ENCODE measurements at places on chromosomes 3 and 15.

GRCh38 chr3:16364323-16364722, 99.3 kb downstream of the OXNAD1 start:
- DNase-seq = no peak

- DNase-seq = no peak
Observed at GRCh38 chr15:41851755-41852370, 13.2 kb downstream of the PLA2G4B start.

DNA sequence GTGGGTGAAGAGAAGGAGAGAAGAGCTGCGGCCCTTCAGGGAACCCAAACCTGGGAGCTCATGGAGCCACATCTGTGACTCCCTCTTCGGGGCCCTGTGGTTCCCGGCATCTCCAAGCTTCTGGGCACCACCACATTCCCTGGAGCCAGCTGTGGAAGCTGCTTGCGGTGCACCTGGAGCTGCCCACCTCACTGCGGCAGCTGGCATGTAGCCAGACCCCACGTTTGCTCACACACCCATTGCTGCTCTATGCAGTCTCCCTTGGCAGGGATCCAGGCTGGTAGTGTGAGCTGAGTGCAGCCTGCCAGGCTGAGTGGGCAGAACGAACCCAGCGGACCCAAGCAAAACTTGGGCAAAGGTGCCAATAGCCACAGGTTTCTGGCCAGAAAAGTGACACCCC, 16.8 kb upstream of the PLA2G4E start:
- DNase-seq = no peak

DNA sequence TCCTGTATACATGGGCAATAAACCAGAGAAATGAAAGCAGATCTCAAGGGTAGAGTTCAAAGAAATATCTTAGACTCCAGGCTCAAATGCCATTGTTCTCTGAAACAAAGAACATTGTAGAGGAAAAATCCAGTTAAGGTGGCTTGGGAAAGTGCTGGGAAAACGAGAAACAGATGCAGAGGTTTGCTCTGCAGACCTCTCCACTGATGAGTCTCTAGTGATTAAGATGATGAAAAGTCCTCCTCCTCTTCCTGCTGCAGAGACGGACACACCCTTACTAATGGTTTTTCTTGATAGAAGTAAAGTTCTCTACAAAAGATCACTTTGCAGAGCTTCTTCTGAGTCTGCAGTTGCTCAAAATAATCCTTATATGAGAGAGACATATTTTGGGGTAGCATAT, 264.7 kb downstream of the GABRG3 start:
- DNase-seq = no peak

DNA sequence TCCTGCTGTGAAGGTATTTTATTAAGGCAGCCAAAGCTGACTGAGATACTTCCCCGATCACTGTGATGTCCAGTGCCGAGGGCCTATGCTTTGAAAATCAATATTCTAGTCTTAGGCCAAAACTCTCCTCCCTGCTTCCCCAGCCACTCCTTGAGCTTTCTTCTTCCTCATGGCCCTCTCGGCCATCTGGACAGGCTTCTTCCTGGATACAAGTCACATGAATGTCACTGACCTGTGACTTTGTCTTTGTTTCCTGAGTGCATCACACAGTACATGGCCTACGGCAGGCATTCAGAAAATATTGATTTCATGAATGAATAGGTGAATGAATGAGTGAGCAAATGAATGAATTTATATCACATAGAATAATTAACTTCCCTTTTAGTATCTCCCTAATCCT, 24.6 kb upstream of the HES1 start:
- no peak for DNase-seq

- no peak for DNase-seq
Observed at GRCh38 chr15:25062551-25063430, 108.0 kb downstream of the SNRPN start.

DNA sequence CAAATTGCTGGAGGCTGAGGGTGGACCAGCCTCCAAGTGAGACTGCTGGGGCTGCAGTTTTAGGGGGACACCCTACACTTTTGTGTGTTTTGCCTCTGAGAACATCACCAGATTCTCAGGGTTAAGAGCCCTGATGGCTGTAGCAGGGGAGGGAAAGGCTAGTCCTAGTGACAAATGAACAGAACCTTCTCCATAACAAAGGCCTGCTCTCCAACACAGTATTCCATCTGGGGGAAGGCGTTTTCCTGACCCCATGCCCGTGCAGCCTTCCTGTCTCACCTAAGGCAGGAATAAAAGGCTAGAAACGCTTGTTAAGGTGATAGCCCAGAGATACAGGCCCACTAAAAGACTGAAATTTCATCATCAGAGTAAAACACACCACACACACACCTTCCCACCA, 50.2 kb upstream of the NSMCE3 start:
- DNase-seq = no peak

- no peak for DNase-seq
Observed at GRCh38 chr3:179513862-179514261, 48.9 kb upstream of the ACTL6A start.

DNA sequence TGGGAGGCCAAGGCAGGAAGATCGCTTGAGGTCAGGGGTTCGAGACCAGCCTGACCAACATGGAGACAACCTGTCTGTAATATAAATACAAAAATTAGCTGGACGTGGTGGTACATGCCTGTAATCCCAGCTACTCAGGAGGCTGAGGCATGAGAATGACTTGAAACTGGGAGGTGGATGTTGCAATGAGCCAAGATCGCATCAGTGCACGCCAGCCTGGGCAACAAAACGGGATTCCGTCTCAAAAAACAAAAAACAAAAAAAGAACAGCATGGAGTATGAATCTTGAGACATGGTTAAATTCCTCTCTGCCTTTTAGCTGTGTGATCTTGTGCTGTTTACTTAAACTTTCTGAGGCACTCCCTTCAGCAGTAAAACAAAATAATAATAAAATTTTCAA, 244.9 kb downstream of the FGF12 start:
- DNase-seq = no peak

GRCh38 chr15:24761704-24762302, 86.2 kb downstream of the NPAP1 start:
- no peak for DNase-seq

GRCh38 chr3:99974989-99975388, 139.3 kb downstream of the FILIP1L start:
- no peak for DNase-seq

DNA sequence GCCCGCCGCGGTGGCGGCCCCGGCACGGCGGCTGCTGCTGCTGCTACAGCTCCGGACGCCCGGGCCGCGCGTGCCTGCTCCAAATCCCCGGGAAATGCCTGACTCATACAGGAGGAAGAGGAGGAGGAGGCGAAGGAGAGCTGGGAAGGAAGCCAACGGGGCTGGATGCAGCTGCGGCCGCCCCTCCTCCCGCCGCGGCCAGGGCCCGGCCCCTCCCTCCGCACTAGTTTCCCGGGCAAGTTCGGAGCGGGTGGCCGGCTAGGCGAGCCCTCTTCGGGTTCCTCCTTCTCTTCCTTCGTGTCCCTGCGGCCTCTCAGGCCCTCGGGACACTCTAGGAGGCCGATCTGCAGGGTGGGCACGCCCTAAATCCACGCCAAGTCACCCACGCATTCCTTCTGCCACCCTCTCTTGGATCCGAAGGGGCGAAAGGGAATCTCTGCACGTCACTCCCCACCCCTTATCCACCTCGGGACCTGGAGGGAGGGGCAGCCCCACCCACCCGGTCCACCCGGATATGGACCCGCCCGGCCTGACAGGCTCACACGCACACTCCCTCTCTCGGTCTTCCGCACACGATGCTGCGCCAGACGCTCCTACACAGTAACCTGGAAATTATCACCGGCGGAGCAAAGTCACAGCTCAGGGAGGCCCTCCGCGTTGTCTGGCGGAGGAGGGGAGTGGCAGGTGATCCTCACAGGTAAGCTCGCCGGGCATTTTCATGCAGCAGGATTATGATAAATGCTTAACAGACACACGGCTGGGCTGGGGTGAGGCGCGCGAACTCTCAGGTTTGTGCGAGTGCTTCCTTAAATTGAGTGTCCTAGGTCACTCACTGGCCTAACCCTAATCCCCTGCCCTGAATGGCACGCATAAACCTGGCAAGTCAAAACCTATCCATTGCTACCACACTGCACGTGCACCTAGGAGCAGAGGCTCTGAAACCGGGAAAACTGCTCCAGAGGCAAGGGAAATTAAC, at the start of the genes OSBPL10 and ZNF860:
Gene OSBPL10 (minus strand): TSS at position 57 of the 976 bp plus-strand sequence. CDS start 83 bp downstream, outside the sequence.
Gene ZNF860 (plus strand): TSS at position 545 of the 976 bp plus-strand sequence. CDS start 7,330 bp downstream, outside the sequence.
- peak; percentile 40 for DNase-seq

DNA sequence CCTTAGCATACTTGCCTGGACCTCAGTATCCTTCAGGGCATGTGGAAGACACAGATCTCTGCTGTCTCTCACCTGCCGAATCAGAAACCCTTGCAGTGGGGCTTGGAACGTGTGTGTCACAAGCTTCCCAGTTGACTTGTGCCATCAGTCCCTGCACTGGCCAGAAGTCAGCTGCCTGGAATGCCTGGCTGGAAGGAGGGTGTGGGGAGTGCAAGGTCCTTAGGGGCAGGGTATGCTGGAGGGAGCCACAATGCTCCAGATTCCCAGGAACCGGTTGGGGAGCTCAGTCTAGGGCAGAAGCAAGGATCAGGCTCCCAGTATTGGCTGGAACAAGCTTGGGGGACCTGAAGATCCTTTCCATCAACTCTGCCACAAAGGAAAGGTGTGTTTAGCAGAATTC, 27.1 kb downstream of the SPSB4 start:
- DNase-seq = no peak

DNA sequence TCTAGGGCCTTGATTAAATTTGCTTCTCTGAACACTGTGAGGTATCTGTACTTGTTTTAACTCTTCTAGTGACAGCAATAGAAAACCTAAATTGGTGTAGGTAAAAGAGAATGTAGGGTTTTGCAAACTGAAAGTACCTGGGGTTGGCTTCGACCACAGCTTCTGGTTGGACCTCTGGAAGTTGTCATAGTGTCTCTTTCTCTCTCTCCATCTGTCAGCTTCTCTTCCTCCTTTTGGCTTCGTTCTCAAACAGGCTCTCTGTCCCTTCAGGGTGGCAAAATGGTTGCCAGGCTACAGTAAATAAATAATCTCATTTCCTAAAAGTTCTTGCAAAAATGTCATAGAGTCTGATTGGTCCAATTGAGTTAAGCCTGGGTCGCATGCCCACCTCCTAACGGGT, 149.3 kb upstream of the CTDSPL start:
- no peak for DNase-seq

DNA sequence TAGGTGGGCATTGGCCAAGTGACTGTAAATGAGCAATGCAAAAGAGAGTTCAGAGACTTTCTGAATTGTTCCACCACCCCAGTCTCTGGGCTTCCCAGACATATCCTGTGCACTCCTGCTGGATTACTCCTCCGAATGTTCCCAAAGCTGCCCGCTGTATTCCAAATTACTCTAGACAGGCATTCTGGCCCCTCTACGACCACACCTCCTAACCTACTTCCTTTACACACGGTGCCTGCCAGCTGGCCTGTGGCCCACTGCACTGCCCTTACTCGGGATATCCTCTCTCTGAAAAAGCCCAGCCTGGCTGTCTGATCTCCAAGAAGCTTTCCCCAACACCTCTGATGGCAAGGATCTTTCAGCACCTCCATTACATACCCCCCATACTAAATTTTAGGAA, 66.6 kb downstream of the DUT start:
- DNase-seq = no peak

- no peak for DNase-seq
Observed at GRCh38 chr15:70956201-70956995, 63.8 kb downstream of the LRRC49 start.

GRCh38 chr3:46406788-46407611, at the start of the genes CCR5AS and CCRL2:
Gene CCR5AS, minus strand, starts transcription at chr3:46407066.
Gene CCRL2, plus strand, starts transcription at chr3:46407259. Its CDS starts 821 bp downstream, at chr3:46408080.
- DNase-seq = no peak

GRCh38 chr15:33448961-33449606, 138.3 kb downstream of the RYR3 start:
- DNase-seq = no peak

- DNase-seq = no peak
Observed at GRCh38 chr3:14389716-14390115, 12.7 kb upstream of the SLC6A6 start.

DNA sequence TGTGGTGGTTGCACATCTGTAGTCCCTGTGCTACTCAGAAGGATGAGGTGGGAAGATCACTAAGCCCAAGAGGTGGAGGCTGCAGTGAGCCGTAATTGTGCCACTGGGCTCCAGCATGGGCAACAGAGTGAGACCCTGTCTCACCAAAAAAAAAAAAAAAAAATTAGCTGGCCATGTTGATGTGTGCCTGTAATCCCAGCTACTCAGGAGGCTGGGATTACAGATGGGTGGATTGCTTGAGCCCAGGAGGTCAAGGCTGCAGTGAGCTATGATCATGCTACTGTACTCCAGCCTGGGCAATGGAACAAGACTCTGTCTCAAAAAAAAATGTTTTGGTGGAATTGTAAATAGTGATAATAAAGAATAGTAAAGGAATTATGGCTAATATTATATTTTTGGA, 9.9 kb downstream of the ATRIP start:
- DNase-seq = peak; percentile 6

- DNase-seq = no peak
Observed at GRCh38 chr15:87962428-87962827, 294.1 kb downstream of the NTRK3 start.

DNA sequence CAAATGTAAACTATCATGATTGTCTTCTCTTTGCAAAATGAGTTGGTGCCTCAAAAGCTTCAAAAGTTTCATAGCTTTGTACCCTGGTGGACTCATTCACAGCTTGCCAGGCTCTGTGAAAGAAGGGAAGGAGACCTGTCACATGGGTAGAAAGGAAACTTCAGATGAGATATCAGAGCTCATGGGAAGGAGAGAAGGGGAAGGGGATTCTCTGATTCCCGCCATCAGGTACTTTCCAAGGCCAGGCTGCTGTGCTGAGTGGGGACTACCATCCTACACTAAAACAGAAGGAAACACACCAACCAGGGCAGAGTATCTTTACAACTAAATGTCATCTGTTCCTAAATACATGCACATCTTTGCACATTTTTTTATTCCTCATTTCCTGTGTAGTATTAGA, 9.2 kb downstream of the ILDR1 start:
- DNase-seq = no peak

DNA sequence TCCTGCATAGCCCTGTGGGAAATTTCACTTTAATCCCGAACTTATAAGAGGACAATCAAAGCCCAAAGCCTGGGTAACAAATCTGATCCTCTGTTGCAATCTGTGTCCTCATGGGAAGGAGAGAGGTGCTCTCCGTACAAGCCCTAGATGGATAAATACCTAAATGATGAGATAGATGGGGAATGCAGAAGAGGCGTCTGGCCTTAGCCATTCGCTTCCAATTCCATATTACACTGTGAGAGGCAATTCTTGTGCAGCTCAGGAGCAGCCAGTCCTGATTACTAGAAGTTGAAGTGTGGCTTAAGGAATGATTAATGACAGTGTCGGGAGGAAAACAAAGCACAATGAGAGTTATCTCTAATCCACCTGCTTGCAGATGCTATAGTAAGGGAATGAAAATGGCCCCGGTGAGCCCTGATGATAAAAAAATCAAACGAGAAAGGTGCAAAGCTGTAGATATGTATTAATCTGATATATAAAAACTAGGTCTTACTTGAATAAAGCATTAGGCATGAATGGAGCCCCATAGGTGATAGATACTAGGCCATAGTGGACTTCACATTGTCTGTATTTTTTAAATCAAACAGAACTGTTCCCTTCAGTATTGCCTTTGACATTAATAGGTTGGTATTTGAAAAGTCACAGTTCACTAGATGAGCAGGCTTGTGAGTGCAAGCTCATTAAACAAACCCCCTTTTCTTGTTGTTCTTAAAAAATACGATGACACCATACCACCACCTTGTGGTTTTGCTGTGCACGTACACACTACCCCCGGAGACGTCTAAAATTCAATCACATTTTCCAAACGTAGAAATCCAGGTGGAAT, 54.2 kb upstream of the TMCO5A start:
- peak; percentile 93 for DNase-seq

- no peak for DNase-seq
Observed at GRCh38 chr3:20637729-20638128, 451.7 kb upstream of the SGO1 start.

- DNase-seq = no peak
Observed at GRCh38 chr3:62370112-62370857, 3.1 kb downstream of the FEZF2 start.

- no peak for DNase-seq
Observed at GRCh38 chr3:72161881-72162595, 377.1 kb upstream of the PROK2 start.

All from NCI-H82 (cell line).